ENCODE measurements at places on chromosomes 13 and 19.

DNA sequence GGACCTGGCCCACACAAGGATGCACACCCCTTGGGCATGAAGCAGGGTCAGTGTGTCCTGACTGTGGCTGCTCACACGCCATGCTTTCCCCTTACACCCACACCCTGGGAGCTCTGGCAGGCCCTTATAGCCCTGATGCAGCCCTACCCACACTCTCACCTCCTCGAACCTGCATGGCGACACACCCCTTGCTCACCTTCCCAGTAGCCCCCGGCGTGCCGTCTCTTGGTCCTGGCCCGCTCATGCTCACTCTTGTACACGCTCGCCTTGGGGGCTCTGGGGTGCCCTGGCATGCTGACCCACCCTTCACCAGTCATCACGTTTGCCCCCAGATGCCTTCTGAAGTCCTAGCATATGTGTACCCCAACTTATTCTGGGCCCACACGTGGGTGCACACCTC is 56.1 kb downstream of the MAP4K1 start:
- no peak for DNase-seq

GRCh38 chr13:77752512-77753069 is 55.1 kb downstream of the SLAIN1 start:
- no peak for DNase-seq

GRCh38 chr13:106774621-106775020 is 206.7 kb upstream of the ARGLU1 start:
- DNase-seq, result no peak

DNA sequence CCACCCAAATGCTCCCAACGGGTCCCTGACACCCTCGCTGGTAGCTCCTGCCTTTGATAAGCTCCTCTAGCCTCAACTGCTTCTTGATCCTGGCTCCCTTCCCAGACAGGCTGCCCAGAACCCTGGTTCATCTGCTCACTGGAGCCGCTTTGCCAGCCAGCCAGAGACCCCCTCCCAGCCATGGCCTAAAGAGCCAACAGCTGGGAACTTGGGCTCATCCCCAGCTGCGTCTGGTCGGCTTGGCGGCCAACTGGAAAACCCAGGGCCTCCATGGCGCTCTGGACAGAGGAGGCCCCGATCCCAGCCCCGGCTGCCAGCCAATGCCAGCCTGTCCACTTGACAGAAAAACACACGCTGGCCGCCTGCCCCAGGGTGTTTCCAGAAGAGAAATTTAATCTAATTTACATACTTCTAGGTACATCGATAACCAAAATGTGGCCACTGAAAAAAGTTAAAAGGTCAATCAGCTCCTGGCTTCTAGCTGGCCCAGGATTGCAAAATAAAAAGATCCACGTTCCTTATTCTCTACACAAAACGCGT is 3.0 kb upstream of the AKAP8L start:
- DNase-seq, result no peak

- DNase-seq, result no peak
Observed at GRCh38 chr13:29484796-29485195, 110.7 kb downstream of the SLC7A1 start.

- DNase-seq, result no peak
Observed at GRCh38 chr13:67155898-67156722, 74.0 kb downstream of the PCDH9 start.

Measured in GM13977 (cell line).